Activated CD8-positive, alpha-beta memory T cell treated with anti-CD3 and anti-CD28 coated beads, Interleukin-2, amount 10 ng/mL, durations not matched to agents 7 days and 5 days (primary cell): ENCODE measurements at places on chromosomes 1 and 21. TPM values are rescaled to one million over a fixed set of nuclear protein-coding genes. Genes with fewer than 3 reads are reported as not detected.
A peak's percentile ranks its signal among the peaks of the same experiment; 100 is the strongest.

- H3K36me3 ChIP-seq: no peaks in the 10 kb centered on the region
- no peak overlapping the region for H3K4me3 ChIP-seq
- peaks cover 15% of the 10 kb centered on the region for H3K4me1 ChIP-seq
- no peak overlapping the region for H3K27ac ChIP-seq
- no peak for DNase-seq
These were observed 221.1 kb downstream of the KIF26B start for GRCh38 chr1:245375789-245376460.

ITGB2 gene
- 372 TPM for total RNA-seq

FCER1A gene
- total RNA-seq: not detected

FAM177B gene
- total RNA-seq: 0.19 TPM

LRRC38 gene
- total RNA-seq: not detected

AIDA gene
- total RNA-seq: 47.6 TPM

LCE3E gene
- total RNA-seq: not detected

DNA sequence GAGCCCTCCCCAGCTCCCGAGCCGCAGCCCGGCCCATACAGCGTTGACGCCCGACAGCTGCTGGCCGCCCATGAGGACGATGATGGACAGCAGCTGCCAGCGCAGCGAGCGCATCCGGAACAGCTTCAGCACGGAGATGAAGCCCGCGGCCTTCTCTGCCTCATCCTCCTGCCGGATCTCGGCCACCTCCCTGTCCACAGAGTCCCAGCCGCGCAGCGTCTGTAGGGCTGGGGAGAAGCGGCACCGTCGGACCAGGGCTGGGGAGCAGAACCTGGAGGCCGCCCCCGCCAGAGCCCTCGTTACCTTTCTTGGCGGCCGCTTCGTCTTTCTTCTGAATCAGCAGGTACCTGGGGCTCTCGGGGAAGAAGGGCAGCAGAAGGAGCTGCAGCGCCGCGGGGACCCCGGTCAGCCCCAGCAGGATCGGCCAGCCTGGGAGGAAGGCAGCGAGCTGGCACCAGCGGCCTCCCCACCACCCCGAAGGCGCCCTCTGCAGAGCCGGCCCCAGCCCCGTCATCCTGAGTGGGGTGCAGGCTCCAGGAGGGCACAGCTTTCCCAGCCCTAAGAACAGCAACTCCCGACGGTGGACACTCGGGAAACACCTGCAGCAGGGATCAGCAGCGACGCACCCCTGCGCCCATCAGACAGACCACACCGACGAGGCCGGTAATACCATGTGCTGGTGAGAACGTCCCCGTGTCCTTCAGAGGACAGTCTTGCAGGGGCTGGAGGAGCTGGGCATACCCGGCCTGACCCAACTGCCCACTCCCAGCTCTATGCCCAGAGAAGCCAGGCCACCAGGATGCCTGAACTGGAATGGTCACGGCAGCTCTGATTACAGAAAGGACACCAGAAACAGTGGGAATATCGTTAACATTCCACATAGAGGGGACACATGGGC lies 13.8 kb upstream of the SLC2A7 start:
- no peaks in the 10 kb centered on the region for H3K4me1 ChIP-seq
- no peak overlapping the region for H3K4me3 ChIP-seq
- no peak overlapping the region for H3K27ac ChIP-seq
- DNase-seq: no peak

CD244 gene
- 34.5 TPM for total RNA-seq

DNA sequence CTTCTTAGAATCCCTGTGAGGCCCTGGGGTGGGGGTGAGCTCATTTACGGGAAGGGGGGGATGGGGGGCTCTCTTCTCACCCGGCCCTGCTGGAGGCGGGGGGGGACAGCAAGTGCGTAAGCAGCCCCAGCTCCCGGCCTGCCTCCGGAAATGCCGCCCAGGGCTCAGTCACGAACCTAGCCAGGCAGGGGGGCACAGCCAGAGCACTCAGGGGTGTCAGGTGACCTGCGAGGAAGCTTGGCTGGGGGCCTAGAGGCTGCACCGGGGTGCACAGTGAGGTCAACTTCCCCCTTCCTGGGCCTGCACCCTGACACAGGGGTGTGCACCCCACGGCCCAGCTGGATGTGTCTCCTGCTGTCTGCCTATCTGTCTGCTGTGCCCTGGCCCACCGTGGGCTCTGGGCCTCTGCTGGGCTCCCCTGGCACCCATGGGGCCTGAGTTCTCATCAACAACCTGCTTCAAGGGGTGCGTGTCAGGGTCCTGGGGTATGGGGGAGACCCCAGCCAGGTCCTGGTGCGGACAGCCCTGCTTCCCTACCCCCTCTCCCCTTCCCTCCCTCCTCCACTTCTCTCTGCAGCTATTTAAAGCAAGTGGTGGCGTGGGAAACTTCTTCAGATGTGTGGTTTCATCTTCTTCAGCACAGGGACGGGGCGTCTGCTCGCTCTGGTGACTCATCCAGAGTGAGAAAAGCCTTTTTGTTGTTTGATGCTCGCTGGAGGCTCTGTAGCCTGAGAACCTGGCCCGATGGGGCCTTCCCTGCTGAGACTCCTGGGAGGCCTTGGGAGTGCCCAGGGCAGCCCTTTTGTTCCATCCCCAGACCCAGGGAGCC lies 92.5 kb upstream of the RUNX3 start:
- no peaks in the 10 kb centered on the region for H3K36me3 ChIP-seq
- peaks cover 80% of the 10 kb centered on the region for H3K4me1 ChIP-seq
- H3K27me3 ChIP-seq: no peaks in the 10 kb centered on the region

GRCh38 chr1:78240755-78241154 lies 195.0 kb downstream of the GIPC2 start:
- no peak overlapping the region for H3K4me3 ChIP-seq
- no peaks in the 10 kb centered on the region for H3K36me3 ChIP-seq
- DNase-seq: no peak

EFNA3 gene
- total RNA-seq: 2.8 TPM

DNA sequence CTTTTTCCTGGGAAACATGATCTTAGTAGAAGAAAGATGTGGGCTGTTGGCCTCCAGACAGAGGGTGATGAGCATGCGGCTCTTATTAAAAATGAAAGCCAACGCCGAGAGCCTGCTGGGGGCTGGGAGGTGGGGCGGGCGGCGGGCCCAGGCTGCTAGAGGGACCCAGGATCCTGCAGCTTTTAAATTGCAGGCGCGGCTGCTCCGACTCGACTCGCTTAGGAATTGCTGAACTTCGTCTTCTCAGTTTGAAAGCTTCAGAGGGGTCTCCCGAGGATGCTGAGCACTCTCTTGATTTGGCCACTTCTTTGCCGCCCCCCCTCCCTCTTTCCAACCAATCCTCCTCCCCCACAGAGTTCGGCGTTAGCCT lies 1.2 kb downstream of the AGPAT3 start:
- peaks cover 39% of the 10 kb centered on the region for H3K4me1 ChIP-seq
- H3K27ac ChIP-seq: peak overlapping the region; percentile 91
- peaks cover 40% of the 10 kb centered on the region for H3K36me3 ChIP-seq
- H3K4me3 ChIP-seq: peak overlapping the region; percentile 87
- DNase-seq: peak; percentile 73
- H3K27me3 ChIP-seq: peaks cover 8% of the 10 kb centered on the region

CHI3L2 gene
- total RNA-seq: 6.7 TPM

C1orf141 gene
- not detected for total RNA-seq

FCRL4 gene
- not detected for total RNA-seq

GRCh38 chr1:179042700-179043099 lies 17.0 kb downstream of the FAM20B start:
- no peak for DNase-seq
- H3K27ac ChIP-seq: no peak overlapping the region
- H3K36me3 ChIP-seq: peaks cover 8% of the 10 kb centered on the region
- H3K27me3 ChIP-seq: no peaks in the 10 kb centered on the region
- H3K4me3 ChIP-seq: no peak overlapping the region

NOS1AP gene
- total RNA-seq: not detected

- no peak overlapping the region for H3K4me3 ChIP-seq
- no peak for DNase-seq
- H3K27ac ChIP-seq: no peak overlapping the region
- peaks cover 50% of the 10 kb centered on the region for H3K27me3 ChIP-seq
- H3K4me1 ChIP-seq: peaks cover 21% of the 10 kb centered on the region
These were observed 147.0 kb downstream of the TNFSF18 start for GRCh38 chr1:172903581-172904220.

GRCh38 chr1:19429611-19430010 lies 55.7 kb downstream of the CAPZB start:
- H3K27ac ChIP-seq: no peak overlapping the region
- H3K27me3 ChIP-seq: no peaks in the 10 kb centered on the region
- H3K4me3 ChIP-seq: no peak overlapping the region

KRTAP12-2 gene
- not detected for total RNA-seq

DNA sequence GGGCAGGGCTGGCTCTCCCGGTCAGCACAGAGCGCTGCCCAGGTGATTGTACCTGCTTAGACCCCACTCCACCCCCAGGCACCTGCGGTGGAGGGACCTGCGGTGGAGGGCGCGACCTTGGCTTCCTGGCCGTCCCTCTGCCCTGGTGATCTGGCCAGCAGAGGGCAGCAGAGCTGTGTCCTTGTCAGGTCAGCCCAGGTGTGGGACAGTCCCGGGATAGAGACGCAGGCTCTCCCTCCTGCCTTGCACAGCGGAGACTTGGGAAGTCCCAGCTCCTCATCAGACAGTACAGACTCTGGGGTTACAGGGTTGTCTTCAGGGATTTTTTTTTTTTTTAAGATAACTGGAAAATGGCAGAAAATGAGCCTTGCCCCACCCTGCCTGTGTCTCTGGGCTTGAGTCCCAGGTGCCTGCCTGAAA lies 10.0 kb downstream of the SLX9 start:
- peak; percentile 88 for DNase-seq
- H3K36me3 ChIP-seq: peaks cover 4% of the 10 kb centered on the region
- H3K27me3 ChIP-seq: no peaks in the 10 kb centered on the region
- H3K4me1 ChIP-seq: peaks cover 4% of the 10 kb centered on the region

- DNase-seq: no peak
- H3K27ac ChIP-seq: no peak overlapping the region
- H3K27me3 ChIP-seq: peaks cover 3% of the 10 kb centered on the region
- no peak overlapping the region for H3K4me3 ChIP-seq
- H3K36me3 ChIP-seq: no peaks in the 10 kb centered on the region
These were observed 9.6 kb downstream of the BCAR3 start for GRCh38 chr1:93672069-93672468.

DNA sequence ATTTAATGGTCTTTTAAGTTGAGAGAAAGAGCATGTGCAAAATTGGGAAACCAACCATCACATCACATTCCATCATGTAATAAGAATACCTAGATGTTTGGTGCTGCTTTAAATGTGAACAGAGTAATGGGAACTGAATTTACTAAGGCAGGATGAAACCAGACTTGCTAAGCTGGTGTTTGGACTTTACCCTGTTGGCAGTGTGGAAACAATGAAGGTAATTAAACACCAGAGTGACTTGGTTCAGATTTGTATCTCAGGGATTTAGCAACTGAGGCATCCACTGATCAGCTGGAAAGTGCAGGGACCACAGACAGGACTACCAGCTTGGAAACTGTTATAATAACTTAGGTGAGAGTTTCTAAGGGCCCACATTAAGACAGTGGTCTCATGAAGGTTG lies 263.4 kb downstream of the OLFM3 start:
- no peaks in the 10 kb centered on the region for H3K27me3 ChIP-seq
- no peak overlapping the region for H3K4me3 ChIP-seq
- H3K27ac ChIP-seq: no peak overlapping the region
- no peaks in the 10 kb centered on the region for H3K36me3 ChIP-seq
- no peaks in the 10 kb centered on the region for H3K4me1 ChIP-seq

- no peak overlapping the region for H3K4me3 ChIP-seq
- H3K27me3 ChIP-seq: no peaks in the 10 kb centered on the region
- DNase-seq: no peak
- H3K4me1 ChIP-seq: peaks cover 12% of the 10 kb centered on the region
- H3K27ac ChIP-seq: no peak overlapping the region
These were observed 25.4 kb downstream of the HMGCS2 start for GRCh38 chr1:119743308-119743707.

GRCh38 chr1:97034651-97035050 lies 313.1 kb downstream of the PTBP2 start:
- no peaks in the 10 kb centered on the region for H3K27me3 ChIP-seq
- no peak overlapping the region for H3K4me3 ChIP-seq
- no peaks in the 10 kb centered on the region for H3K4me1 ChIP-seq
- no peaks in the 10 kb centered on the region for H3K36me3 ChIP-seq

DNA sequence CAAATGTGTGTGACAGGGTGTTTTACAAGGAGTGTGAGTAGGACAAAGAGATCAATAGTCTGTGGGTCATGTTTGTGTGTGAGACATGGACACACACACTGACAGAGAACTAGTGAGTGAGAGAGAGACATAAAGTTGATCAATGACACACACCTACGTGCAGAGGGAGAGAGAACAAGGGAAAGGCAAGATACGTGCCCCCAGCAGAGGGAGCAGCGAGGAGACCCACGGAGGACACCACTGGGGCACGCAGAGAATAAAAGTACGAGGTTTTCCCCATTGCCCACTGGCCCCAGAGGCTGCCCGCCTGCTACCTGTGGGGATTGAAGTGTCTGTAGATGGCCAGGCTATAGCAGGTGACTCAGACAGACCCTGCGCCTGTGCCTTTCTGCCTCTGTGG lies 130.2 kb upstream of the CSF3R start:
- H3K4me3 ChIP-seq: no peak overlapping the region
- H3K4me1 ChIP-seq: no peaks in the 10 kb centered on the region
- H3K36me3 ChIP-seq: no peaks in the 10 kb centered on the region
- H3K27ac ChIP-seq: no peak overlapping the region
- DNase-seq: no peak
- no peaks in the 10 kb centered on the region for H3K27me3 ChIP-seq
